AG10803 (cell line): ENCODE measurements at places on chromosomes 4 and X.

- no peak for DNase-seq
Measured at GRCh38 chrX:30967516-30967915, 78.5 kb upstream of the TAB3 start.

DNA sequence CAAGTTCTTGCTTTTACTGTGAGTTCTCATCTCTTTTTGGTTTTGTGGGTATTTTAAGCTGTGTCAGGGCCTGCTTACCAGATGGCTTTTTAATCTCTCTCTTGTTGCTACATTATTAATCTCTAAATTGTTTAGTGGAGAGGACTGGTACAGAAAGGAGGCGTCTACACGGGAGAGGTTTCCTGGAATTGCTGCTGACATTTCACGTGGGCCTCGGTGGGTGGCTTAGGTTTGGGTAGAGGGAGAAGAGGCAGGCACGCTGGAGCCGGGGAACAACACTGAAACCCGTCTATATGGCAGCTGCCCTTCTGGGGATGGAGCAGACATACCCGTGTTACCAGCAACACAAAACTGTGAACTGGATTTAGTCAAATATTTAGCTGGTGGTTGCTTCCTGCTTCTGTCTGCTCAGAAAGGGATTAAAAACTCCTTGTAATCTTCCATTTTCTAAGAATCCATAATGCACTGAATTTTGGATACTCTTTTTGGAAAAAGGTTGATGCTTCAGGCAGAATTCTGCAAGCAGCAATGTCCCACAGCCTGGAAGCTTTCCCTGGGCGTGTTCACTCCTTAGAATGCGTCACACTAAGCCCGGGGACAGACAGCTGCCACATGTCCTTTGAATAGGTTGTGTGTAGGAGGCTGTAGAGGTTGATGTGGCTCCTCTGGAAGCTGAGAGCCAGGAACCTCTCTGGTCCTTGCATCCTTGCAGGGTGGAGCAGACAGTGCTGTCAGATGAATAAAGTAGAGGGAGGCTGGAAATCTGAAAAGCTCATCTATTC lies 199.8 kb upstream of the GATB start:
- DNase-seq: no peak

DNA sequence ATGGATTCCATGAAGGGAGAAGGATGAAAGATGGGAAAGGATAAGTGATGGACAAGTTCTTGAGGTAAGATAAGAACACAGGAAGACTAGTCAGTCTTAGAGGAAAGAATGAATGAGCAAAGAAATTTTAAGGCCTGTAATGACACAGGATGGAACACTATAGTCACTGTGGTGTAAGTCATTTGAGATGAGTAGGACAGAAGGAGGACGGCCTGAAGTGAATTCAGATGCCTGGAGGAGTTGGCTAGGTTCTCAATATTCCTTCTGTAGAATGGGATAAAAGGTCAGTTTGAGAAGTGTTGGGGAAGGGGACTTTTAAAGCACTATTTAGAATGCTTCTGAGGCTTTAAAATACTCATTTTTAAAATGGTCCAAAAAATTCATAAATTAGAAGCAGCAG lies 3.9 kb downstream of the MSMO1 start:
- DNase-seq: no peak

GRCh38 chrX:41779941-41780340 lies 56.0 kb downstream of the GPR82 start:
- no peak for DNase-seq

- DNase-seq: no peak
Measured at GRCh38 chr4:174874898-174875297, 43.3 kb upstream of the ADAM29 start.

DNA sequence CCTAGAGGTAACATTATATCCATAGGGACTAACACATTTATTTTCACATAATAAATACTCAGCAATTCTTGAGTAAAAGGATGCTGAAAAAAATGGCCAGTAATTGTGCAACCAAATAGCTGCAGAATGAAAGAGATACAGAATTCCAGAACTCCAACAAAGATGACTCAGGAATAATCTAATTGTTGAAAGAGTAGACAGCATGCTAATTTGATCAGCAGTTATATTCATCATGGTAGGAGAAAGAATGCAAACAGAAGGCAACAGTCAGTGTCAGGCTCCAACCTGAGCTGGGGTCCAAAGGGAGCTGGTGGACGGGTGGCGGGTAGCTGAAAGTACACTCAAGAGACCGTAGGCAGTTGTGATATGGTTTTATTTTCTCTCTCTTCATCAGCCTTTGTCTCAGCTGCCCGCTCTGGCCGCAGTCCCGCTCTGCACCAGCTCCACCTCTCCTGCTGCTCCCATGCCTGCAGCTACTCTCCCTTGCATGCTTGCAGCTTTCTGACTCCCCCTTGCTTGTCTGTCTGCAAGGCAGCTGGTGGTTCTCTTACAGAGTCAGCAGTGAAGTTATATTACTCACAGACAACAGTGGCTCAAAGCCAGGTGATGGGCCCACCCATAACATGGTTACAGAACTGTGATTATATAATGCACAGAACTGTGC lies 1150.1 kb downstream of the STIM2 start:
- DNase-seq: peak; percentile 2

- DNase-seq: no peak
Measured at GRCh38 chr4:77031544-77031943, 44.2 kb downstream of the CCNI start.

GRCh38 chr4:133972586-133972985 lies 229.0 kb downstream of the PABPC4L start:
- DNase-seq: no peak

GRCh38 chrX:135927897-135928296 lies 34.4 kb downstream of the SAGE1 start:
- no peak for DNase-seq

- no peak for DNase-seq
Measured at GRCh38 chrX:112967903-112968302, 127.3 kb upstream of the AMOT start.

GRCh38 chrX:50638123-50638522 lies 167.5 kb upstream of the DGKK start:
- no peak for DNase-seq

- DNase-seq: no peak
Measured at GRCh38 chr4:100782356-100782755, 264.5 kb upstream of the EMCN start.

GRCh38 chr4:7717946-7718490 lies 221.6 kb downstream of the AFAP1 start:
- DNase-seq: no peak

GRCh38 chr4:115575851-115576250 lies 462.4 kb upstream of the NDST4 start:
- no peak for DNase-seq
